Stimulated activated CD8-positive, alpha-beta memory T cell treated with anti-CD3 and anti-CD28 coated beads, Interleukin-15, amount 100 ng/mL, for 4 hours (primary cell): ENCODE measurements at places on chromosomes 1 and 21.

GRCh38 chr21:44637018-44637850, at the start of gene KRTAP10-10:
KRTAP10-10 (plus strand) TSS chr21:44637356; CDS start chr21:44637418, 62 bp downstream.
- no peak for DNase-seq

GRCh38 chr1:183416850-183417771, 1.1 kb downstream of the NMNAT2 start:
- DNase-seq = no peak

DNA sequence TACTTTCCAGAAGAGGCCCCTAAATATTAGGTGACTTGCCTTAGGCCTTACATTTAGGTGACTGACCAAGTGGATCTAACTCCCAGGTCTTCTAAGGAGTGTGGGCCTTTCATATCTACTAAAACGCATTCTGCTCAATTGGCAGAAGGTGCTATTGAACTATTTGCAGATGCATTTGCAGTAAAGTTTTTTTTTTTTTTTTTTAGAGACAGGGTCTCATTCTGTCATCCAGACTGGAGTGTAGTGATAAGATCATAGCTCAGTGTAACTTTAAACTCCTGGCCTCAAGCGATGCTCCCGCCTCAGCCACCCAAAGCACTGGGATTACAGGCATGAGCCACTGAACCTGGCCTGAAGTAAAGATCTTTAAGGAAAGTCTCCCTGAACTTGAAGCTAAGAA, 13.0 kb upstream of the ACBD6 start:
- no peak for DNase-seq

DNA sequence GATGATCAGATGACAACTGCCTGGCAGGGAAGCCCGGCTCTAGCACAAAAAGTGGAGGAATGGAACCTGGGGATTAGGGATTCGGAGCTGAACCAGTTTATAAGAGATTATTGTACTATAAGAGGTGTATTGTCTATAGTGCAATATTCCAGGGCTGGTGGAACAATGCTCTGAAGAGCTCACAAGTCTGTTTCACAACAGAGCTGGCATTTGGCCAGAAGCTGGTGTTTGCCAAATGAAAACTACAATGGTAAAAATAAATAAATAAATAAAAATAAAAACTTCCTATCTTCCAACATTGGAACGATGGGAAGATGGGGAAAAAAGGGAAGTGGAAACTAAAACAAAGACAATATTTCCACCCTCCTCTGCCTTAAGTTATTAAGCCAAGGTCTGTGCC, 73.5 kb downstream of the CHODL start:
- no peak for DNase-seq

DNA sequence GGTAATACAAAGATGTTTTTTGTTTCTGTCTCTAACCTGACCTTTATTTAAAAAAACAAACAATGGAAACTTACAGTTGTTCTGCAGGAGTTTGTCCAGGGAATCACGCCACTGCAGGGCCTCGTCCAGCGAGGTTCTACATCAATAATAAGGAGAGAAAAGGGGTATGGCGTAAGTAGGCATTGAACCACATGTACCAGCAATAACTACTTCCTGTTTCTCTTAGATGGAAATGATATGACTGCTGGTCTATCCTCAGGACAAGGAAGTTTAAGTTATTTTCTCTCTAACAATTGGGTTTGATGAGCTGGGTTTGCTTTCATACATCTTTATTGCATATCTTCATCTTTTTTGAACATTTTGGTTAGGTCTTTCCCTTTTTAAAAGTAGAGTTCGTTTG, 40.9 kb downstream of the RGS5 start:
- DNase-seq = no peak

DNA sequence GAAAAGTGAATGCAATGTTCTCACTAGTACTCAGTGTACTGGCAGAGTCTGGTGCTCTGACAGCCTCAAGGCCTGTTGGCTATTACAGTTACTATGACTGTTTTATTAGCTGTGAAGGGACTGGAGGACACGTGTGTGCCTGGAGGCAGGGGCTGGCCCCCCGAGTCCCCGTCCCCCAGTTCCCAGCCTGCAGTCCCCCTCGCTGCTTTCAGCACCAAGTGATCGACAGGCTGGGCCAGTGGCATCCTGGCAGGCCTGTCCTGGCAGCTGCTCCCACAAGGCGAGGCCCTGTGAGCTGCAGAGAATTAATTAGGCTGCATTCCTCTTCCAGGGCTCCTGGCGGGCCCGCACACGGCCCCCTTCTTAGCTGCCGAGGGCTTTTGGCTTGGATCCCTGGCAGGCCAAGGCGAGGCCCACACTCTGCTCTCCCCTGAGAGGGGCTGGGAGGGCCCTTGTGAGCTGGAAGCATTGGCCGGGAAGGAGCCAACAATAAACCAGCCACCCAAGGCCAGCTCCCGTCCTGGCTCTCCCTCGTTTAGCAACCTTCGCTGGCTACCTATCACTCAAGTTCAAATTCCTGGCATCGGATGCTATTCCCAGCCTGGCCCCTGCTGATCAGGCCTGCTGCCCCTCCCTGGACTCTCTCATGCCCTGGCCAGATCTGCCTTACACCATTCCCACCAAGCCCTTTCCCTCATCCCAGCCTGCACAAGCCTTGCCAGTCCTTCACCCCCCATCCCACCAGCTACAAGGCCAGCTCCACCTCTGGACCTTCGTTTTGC, 9.8 kb downstream of the EDN2 start:
- no peak for DNase-seq

GRCh38 chr1:167409183-167409582, 109.1 kb downstream of the CD247 start:
- no peak for DNase-seq

DNA sequence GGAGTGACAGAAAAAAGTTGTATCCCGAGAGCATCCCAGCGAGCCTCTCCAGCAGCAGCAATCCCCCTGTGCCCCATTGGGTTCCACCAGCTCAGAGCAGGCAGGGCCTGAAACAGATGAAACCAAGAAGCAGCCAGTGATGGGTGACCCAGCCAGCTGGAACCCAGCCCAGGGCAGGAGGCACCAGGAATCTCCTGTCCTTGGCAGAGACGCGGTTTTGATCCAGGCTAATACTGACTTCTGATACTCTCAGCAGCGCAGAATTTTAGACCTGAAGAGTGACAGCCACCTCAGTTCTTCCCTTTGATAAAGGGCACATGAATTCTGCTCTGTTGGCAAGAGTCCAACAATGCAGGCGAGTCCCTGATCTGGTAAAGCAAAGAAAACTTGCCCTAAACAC, 11.4 kb upstream of the OLIG1 start:
- no peak for DNase-seq

DNA sequence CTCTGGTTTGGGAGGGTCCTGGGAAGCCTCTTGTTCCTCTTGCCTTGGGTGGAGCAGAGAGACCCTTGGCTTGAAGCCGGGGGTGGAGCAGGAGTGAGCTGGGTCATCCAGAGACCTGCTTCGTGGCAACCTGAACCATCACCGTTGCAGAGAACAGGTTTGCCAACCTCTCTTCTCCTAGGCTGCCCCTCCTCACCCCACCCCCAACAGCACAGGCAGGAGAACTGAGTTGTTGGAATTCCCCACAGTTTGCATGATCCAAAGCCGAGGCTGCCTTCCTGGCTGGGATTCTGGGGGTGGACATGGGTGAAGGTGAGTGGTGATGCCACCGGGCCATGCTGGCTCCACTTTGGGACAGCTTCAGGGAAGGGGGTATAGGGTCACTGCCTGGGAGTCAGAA, 2.2 kb downstream of the WNT4 start:
- no peak for DNase-seq

DNA sequence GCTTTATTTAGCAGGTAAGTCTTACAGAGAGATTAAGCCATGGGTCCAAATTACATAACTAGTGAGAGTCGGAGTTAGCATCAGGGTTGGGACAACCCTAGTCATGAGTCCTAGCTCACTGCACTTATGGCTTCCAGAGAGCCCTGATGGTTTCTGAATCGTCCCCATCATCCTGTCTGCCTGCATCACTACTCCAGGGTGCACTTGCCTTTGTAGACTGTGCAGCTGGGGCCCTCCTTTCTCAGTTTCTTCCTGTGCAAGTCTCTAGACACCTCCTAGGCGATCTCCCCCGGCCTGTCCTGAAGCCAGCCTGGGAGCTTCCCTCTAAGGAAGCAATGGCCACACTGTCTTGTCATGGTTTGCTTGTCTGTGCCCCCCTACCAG, 37.1 kb downstream of the KIAA0040 start:
- no peak for DNase-seq

DNA sequence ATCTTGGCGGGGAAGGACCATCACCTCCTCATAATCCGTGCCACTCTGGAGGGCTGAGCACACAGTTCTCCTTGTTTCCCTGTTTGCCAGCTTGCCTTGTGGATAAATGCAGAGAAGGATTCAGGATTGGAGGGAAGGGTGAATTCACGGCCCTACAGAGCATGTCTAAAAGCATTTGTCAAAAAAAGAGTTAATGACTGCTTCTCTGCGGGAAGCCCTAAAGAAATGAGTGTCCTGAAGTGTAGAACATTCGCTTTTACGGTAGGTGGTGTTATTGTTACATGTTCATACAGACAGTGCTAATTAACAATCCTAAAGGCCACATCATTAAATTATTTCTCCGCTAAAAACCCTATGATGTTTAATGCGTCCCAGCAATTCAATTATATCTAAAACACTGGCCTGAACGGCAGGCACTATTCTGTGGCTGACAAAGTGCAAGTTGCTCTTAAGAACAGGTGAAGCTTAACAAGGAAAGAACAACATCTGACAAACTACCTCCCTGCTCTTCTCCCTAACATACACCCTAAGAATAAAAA, 112.3 kb upstream of the NFIA start:
- DNase-seq = no peak

GRCh38 chr1:180365039-180365438, 135.0 kb downstream of the LHX4 start:
- no peak for DNase-seq

DNA sequence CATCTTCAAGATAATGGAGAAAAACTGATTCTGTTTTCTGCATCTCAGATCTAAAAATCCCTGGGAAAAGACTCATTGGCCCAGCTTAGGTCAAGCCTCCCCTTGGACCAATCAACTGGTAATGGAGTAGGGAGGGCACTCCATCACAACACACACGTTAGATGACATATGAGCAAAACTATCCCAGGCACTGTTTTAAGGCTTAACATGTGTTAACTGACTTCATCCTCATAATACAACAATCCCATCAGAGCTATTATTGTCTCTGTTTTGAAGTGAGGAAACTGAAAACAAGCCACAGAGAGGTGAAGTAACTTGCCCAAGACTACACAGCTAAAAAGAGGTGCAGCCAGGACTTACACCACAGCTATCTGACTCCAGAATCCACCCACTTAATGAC, 14.7 kb upstream of the CITED4 start:
- no peak for DNase-seq

GRCh38 chr1:186094172-186094571, 280.9 kb downstream of the TPR start:
- DNase-seq = no peak

- no peak for DNase-seq
Measured at GRCh38 chr1:82562448-82562847, 761.7 kb downstream of the ADGRL2 start.

DNA sequence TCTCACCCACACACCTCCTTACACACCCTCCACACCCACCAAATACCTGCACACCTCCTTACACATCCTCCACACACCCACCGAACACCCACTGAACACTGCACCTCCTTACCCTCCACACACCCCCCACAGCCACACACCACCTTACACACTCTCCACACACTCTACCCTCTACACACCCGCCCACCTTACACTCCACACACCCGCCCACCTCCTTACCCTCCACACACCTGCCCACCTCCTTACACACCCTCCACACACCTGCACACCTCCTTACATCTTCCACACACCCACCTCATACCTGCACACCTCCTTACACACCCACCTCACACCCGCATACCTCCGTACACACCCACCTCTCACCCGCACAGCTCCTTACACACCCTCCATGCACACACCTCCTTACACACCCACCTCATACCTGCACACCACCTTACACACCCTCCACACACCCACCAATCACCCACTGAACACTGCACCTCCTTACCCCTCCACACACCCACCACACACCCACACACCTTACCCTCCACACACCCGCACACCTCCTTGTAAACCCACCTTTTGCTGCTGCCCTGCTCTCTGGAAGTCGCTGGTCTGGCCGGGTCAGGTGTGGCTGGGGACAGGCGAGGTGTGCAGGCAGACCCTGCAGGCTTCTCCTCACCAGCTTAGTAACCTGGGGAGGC, 38.5 kb downstream of the COQ8A start:
- no peak for DNase-seq

- no peak for DNase-seq
Measured at GRCh38 chr1:1558591-1558990, 16.1 kb downstream of the SSU72 start.

GRCh38 chr1:14055442-14056223, 355.6 kb downstream of the PRDM2 start:
- no peak for DNase-seq

DNA sequence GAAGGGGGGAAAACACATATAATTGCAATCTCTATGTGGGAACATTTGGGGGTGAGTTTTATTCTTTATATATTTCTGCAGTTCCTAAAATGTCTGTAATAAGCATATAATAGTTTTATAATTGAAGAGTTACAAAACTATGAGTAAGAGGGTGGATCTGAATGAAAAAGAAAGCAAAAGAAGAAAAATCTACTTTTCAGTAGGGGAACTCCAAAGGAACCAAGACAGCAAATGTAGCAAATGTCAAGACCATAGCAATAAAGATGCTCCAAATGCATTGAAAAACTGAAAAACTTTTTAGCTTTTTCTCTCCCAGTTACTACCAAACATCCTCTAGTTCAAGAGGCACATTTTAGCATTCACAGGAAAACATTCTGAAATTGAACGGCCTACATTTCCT, 434.8 kb downstream of the LMO4 start:
- DNase-seq = no peak

DNA sequence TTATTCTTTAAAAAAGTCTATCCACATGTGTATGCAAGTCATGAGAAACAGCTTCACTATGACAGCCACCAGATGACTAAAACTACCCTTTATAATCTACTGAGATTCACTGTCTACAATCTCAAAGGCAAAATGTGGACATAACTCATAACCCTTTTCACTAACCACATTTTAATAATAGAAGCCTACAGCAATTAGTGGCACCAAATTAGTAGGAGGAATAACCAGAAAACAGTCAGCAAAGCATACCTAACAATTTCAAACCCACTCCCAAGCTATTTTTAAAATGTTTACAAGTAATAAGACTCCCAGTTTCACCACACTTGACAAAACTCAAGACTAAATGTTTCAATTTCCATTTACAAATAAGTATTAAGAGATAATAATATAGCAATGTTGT, 442.9 kb downstream of the PTPRC start:
- no peak for DNase-seq

DNA sequence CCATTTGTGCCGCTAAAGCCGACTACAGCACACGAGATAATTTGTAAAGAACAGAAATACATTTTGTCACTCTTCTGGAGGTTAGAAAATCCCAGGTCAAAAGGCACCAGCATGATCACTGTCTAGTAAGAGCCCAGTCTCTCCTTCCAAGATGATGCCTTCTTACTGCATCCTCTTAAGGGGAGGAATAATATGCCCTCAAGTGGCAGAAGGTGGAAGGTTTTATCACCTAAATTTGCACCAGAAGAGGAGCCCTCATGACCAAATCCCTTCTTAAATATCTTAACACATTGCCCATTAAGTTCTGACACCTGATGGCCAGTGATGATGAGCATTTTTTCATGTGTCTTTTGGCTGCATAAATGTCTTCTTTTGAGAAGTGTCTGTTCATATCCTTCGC, 326.7 kb upstream of the RGS18 start:
- DNase-seq = no peak

GRCh38 chr1:207793327-207793726, 41.5 kb downstream of the CD46 start:
- no peak for DNase-seq
